CD4-positive, alpha-beta memory T cell (primary cell): ENCODE measurements at places on chromosomes 16 and 17.
A peak's percentile ranks its signal among the peaks of the same experiment; 100 is the strongest.

DNA sequence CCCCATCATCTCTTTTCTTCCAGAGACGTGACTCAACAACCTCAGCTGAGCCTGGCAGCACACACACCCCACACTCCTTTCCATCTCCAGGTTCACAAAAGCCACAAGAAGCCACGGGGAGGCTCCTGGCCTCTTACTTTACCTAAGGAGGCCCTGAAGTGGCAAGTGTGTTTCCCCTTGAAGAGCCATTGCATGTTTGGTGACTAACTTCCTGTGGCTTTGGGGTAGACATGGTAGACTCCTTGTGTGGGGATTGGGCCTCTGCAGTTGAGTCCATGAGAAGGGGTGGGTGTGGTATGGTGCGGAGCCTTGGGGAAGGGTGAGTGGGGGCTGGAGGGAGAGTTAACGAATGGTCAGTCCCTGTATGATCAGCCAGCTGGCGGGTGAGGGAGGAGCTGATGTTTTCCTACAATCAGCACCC is 24.2 kb downstream of the SAP30BP start:
- DNase-seq, result no peak

DNA sequence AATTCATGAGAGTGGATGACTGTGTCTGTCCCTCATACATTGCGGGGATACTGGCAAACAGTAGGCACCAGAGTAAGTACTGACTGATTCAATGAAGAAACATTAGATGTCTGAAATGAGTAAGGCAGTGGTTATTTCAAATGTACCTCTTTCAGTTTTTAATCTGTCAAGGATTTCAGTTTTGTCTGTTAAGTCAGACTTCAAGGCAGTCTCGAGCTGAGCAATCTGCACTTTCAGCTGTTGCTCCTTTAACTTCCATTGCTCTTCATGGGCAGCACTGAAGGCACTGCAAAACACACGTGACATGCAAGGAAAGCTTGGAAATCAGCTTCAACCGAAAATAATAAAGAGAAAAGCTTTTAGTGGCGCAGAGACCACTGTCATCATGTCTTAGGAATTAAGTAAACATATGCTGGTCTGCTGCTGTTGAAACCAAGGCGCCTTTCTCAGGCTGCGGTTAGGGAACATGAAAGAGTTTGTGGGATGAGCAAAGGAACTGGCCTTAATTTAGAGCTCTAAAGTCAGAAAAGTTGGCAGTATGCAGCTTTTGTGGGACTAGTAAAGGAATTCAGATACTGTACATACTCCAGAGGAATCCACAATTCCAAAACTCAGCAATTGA is 38.8 kb downstream of the RPGRIP1L start:
- DNase-seq, result no peak

DNA sequence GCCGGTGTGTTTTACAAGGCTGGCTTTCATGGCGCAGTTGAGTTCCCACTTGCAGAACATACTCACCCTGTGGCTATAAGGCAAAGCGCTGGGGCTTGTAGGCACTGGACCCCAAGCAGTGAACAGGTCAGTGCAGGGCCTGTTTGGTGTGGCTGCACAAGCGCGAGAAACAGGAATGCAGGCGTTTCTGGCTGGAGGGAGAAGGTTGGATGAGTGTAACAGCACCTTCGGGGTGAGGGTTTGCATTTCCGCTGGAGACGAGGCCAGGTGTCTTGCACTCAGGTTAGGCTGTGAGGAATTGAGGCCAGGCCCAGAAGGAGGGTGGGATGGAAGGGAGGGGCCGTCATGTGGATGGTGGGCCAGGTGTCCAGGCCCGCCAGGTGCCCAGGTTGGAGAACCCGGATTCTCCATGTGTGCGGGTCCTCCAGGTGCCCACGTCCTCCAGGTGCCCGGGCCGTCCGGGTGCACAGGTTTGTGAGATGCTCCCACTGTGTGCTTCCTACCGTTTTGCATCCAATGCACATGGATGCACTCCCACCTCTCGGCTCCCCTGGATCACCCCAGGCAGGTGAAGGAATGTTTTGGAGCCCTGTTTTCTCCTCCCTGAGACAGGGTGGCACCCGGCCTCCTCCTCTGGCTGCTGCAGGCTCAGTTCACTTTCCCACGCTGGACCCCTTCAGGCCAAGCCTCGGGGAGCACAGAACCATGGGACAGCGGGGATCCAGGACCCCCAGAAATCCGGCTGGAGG is 46.0 kb downstream of the SLC7A5 start:
- DNase-seq, result no peak

DNA sequence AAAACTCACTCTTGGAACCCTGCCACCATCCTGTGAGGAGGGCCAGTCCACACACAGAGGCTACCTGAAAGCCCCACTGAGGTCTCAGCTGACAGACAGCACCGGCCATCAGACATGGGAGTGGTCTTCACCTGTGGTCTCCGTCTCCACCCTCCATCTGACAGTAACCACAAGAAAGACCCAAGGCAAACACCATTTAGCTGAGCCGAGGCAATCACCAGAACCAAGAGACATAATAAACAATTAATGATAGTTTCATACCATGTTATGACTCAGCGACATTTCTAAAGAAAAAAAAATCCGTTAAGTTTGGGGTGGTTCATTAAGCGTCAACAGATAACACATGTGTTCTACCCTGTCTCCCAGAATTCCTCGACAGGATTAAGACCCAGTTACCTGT is 6.1 kb upstream of the EVPLL start:
- DNase-seq, result no peak

DNA sequence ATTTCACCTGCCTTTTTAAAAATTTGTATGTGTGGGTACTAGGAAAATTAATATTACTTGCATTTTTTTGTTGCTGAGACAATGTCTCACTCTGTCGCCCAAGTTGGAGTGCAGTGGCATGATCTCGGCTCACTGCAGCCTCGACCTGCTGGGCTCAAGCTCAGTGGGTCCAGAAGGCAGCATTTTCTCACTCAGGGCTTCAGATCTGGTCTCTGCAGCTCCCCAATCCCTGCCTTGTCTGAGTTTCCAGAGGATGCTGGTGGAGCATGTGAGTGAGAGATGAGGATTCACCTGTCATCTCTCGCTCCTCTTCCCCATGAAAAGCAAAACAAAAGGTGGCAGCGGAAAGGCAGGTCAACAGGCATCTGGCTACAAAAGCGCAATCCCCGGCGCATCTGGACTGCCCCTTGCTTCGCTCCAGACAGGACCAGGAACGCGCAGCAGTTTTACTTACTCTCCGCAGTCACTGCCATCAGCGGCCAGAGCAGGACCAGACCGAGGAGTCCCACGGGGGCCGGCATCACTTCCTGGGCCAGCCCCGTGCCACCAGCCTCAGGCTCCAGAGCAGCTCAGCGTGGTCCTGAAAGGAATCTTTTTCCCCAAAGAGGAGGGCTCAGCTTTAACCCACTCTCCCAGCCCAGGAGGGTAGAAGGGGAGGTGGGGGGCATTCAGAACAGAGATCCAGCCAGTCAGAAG is 59.9 kb downstream of the LITAF start:
- DNase-seq, result no peak

- DNase-seq, result no peak
Observed at GRCh38 chr17:13584701-13585080, 17.0 kb downstream of the HS3ST3A1 start.

GRCh38 chr17:80923211-80924110 is 68.2 kb upstream of the CHMP6 start:
- no peak for DNase-seq

- DNase-seq, result no peak
Observed at GRCh38 chr17:1008008-1008761, 11.3 kb downstream of the TIMM22 start.

DNA sequence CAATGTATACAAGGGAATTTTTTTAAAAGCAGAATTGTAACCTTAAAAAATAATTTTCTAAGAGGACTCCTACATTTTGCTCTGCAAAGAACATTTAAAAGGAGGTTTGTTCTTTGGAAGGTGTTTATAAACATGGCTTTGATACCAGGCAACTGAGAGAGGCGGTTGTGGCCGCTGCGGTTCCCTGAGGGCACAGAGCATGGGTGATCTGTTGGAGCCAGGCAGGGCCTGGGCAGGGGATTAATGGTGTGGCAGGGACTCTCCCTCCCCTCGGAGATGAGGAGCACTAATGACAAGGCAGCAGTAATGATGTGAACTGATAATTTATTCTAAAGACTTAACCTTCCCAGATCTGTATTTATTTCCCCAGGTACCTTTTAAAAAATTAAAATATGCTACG is 65.4 kb downstream of the WWP2 start:
- no peak for DNase-seq

DNA sequence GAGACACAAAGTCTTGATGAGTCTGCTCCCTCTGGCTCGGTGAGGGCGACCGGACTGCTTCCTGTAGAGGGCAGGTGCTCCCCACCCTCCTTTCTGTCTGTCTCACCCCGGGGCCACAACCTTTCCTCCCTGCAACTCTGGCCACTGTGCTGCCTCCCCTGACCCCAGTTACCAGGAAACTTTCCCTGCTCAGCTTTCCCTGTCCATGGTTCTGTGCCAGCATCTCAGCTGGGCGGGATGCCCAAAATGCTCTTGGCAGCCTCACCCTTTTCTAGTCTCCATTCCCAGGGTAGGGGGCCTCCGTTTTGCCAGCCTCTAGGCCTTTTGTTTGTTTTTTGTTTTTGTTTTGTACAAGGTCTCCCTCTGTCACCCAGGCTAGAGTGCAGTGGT is 1.4 kb downstream of the PLD2 start:
- DNase-seq, result no peak

DNA sequence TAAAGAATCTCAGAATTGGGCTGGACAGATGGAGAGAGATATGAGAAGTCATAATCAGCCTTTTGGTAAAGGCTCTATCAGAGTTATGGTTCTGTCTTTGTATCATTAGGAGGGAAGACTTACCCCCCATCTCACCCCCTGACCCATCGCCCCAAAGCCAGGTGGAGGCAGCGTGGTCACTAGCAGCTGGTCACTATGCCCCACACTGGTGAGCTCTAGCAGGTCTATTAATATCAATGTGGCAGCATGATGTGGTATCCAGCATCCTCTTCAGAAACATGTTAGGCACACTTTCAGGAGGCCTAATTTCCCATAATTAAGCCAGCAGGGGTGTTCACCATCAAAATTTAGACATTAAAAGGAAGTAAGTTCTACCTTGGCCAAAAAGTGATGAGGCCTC is 183.8 kb upstream of the COX10 start:
- no peak for DNase-seq

DNA sequence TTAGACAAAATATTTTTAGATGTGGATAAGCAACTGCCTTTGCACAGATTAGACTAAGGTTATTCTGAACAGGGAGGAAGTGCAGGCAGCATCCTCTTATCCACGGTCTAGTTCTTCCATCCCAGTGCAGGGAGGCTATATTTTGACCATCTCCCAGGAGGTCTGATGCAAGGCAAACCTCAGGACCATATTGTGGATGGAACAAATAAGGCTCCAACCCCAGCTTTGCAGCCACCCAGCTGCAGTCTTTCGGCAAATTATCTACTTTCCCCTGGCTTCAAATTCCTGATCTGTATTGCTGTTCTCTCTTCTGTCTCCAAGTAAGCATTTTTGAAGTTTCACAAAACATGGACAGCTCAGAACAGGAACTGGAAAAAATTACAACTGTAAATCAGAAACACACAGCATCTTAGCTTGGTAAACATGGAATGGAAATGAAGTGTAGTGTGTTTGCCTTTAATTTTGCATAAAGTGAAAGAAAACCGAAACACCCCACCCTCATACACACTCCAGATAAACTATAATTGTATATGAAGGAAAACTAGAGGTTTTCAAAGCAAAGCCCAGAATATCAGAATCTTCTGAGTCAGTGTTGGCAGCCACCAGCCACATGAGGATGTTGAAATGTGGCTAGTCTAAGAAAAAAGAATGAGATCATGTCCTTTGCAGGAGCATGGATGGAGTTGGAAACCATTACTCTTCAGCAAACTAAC is 33.5 kb upstream of the MON1B start:
- no peak for DNase-seq

GRCh38 chr17:68205808-68206720 is 41.8 kb upstream of the AMZ2 start:
- DNase-seq, result peak; percentile 44

GRCh38 chr16:86193528-86194193 is 294.7 kb downstream of the IRF8 start:
- DNase-seq, result no peak

- DNase-seq, result no peak
Observed at GRCh38 chr16:86725401-86725800, 147.1 kb downstream of the FOXL1 start.
